Heart left ventricle (tissue), 16 donors: ENCODE measurements at places on chromosomes 6 and 20. TPM values are rescaled to one million over a fixed set of nuclear protein-coding genes. Genes with fewer than 3 reads are reported as not detected.

Gene GSTA5
- not detected for total RNA-seq

Gene HLA-DRB1
- 192 TPM for total RNA-seq

Gene MTO1
- 23.0 TPM for total RNA-seq

Gene RRBP1
- 45.9 TPM for total RNA-seq

Gene TNFRSF6B
- 1.1 TPM for total RNA-seq

Gene NFKBIL1
- total RNA-seq = 14.6 TPM

Gene HRH3
- not detected for total RNA-seq

Gene RGL2
- 61.1 TPM for total RNA-seq

Gene SLC22A2
- not detected for total RNA-seq

Gene GMPR
- 127 TPM for total RNA-seq

DNA sequence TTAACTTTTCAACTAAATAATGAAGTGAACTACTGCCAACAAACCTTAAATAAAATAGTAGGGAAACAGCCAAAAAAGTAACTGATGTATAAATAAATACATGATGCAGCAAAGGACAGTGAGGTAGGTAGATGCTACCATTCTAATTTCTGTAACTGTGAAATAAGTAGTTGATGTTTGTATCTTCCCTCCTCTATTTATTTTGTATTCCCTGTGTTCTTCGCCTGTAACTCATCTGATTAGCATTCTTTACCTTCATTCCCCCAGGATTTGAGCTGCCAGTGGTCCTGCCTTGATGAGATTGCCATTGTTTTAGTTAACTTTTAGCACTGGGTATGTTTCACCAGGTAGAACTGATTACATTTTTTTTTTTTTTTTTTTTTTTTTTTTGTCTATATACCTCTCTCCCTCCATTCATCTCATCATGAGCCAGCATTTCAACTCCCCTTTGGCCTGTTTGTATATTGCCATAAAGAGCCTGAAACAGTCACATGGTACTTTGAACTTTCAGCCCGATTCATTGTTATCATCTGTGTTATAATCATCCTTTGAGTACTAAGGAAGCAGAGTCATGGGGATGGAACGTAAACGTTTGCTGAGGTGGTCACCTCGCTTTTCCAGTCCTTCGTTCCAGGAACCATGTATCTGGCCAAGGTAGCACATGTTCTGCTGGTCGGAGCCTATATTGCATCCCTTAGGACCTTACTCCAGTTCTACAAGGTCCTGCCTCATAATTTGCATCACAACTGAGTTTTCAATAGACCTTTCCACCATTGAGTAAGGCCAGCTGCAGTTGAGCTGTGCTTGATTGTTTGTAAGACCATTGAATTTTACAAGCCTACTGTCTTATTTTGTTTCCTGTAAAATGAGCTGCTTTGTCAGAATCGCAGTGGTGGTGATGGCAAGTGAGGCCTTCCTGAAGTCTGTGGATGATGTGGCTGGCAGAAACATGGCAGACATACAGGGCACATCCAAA is 107.6 kb downstream of the JAG1 start:
- no peak for DNase-seq

- DNase-seq = no peak
Observed at GRCh38 chr20:10369723-10370090, 64.3 kb downstream of the MKKS start.

GRCh38 chr6:151690768-151691562 is 116.5 kb upstream of the ESR1 start:
- DNase-seq = no peak

DNA sequence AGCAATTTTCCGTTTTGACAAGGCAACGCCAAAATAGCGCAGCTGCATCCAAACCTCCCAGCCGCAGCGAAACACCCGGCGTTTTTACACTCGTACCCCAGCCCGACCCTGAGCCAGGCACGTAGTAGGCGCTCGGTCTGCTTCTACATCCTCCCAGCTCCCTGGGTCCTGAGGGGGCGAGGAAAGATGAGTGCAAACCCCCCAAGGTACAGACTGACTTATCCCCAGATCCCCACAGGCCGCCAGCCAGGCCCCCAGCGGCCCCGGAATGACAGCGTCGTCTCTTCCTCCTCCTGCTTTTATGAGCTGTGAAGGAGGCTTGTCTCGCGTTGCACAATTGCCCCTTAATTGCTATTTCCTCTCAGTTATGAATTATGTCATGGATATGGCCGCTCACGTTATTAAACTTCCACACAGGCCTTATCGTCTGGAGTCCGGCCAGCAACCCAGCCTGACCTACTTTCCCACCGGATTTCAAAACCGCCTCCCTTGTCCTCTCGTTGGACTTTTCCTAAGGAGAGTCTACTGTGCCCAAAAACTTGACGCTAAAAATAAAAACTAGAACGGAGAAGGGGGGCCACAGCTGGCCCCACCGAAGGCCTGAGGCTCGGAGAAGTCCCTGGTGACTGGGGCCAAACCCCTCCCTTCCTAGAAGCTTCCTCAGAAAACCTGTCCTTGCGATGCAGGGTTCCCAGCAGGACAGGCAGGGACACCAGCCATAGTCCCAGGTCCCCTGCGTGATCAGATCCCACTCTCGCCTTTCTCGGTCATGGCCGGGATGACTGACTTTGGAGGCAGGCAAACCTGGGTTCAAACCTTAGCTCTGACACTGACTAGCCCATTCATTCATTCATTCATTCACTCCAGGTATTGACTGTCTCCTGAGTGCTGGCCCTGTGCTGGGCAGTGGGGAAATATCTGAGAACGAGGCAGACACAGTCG is 130.9 kb upstream of the PTPN1 start:
- DNase-seq = peak; percentile 90

DNA sequence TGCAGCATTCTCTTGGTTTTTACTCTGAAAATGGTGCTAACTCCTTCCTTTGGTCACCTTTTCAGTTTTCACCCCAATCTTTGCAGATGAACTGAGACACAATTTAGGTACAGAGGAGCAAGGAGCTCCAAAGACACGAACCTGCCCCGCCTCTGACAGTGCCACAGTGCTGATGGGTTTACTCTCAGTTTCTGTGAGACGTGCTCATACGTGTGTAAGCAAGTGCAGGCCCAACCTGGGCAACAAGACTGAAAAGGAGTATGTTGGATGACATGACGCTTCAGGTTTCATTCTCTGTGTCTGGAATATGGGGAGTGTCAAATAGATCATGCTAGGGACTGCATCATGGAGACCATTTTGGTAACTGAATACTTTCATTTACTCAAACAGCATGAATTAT is 334.3 kb upstream of the QKI start:
- no peak for DNase-seq

- DNase-seq = no peak
Observed at GRCh38 chr6:133392015-133392414, 150.9 kb downstream of the EYA4 start.

DNA sequence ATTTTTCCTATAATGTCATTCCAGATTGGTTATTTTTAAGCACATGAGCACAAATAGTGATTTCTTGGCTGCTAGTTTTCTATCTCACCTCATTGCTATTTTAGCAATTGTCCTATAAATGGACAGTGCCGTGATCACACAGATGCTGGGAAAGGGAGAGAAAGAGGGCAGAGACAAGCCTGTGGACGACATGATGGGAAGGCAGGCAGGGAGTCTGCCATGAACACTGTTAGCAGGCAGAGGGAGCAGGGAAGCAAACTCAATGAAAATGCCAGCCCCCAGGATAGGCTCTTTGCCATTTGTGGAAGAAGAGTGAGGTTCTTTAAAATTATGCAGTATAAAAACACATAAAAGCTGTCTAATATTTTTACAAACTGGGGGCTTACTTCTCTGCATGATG is 96.8 kb downstream of the ADTRP start:
- no peak for DNase-seq

- DNase-seq = peak; percentile 25
Observed at GRCh38 chr6:35601331-35602132, 87.2 kb downstream of the FKBP5 start.

DNA sequence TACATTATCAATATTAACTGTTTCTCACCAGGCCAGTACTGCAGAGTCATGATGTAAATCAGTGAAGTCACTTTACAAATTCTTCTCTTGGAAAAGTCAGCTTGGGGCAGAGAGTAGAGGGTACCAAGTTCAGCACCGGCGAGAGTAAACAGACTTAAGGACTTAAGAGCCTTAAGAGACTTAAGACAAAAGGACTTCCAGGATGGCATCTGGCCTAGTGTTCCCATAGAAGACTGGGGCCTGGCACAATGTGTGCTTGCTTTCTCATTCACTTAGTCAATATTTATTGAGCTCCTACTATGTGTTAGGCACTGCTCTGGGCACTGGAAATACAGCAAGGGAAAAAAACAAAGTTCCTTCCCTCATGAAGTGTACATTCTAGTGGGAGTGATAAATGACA is 1.4 kb upstream of the SNPH start:
- DNase-seq = no peak

DNA sequence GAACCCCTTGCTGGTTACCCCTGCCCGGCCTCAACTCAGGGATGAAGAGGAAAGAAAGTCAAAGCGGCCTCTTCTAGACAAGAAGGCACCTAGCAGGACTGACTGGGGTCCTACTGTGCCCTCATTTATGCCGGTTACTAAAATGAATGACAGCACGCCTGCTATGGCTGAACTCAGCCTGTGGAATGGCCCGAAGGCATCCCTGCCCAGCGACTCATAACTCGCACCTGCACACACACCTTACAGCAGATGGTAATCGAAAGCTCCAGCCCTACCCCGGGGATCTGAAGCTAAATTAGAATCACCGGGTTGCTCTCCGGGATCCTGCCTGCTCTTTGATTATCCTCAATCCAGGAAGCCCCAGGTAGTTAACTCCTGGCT is 747 bp upstream of the TXNDC5 start:
- no peak for DNase-seq

DNA sequence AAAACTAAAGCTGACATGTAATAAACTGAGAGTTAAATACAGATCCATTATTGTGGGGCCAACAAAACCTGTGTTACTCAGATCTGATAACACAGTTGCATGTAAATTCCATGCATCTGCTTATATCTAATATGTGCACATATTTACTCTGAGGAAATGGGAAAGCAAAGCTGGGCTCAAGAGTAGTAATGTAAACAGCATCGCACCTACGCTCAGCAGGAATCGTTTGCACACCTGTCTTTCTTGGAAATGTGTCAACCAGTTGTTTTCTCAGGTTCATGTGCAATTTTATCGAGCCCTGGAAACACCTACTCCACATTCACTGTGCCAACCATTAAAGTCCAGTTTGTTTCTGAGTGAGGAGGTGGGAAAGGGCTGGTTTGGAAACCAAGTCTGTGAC is 80.3 kb upstream of the CNKSR3 start:
- DNase-seq = no peak

- DNase-seq = no peak
Observed at GRCh38 chr6:14747881-14748520, 497.9 kb upstream of the JARID2 start.

DNA sequence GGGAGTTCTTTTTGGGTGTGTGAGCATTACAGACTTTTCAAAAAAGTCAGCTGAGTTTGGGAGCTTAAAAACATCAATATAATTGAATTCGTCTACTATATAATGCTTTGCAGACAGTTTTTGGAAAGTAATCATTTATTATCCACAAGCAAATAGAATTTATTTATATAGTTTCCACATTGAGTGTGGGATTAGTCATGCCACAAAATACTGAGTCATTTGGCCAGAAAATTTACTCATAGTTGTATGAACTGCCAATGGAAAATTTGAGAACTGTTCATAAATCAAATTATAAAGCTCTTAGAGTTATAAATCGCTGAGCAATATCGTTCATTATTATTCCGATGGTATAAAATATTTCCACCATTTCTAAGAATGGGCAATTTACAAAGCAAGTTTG is 5.0 kb downstream of the BEND6 start:
- no peak for DNase-seq

- DNase-seq = no peak
Observed at GRCh38 chr20:47778398-47779354, 6.6 kb downstream of the SULF2 start.

GRCh38 chr20:58791286-58791685 is 59.4 kb downstream of the GNAS-AS1 start:
- DNase-seq = no peak

GRCh38 chr20:14709439-14709838 is 372.0 kb upstream of the FLRT3 start:
- DNase-seq = no peak

DNA sequence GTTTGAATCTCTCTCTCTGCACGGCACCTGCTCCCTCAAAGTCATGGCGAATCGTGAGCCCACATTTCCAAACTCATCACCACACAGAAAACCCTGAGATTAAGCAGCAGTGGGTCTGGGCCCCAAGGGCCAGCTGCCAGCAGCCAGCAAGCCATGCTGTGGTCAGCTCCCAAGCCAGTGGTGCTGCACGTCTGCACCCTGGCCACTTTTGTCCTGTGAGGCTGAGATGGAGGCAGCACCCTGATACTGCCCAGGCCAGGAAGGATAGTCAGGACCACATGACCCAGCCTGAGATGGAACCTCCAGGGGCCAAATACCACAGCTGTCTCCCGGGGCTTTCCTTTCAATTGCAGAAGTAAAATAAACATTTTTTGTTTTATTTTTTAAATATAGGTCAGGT is 93.9 kb downstream of the PRND start:
- DNase-seq = no peak

DNA sequence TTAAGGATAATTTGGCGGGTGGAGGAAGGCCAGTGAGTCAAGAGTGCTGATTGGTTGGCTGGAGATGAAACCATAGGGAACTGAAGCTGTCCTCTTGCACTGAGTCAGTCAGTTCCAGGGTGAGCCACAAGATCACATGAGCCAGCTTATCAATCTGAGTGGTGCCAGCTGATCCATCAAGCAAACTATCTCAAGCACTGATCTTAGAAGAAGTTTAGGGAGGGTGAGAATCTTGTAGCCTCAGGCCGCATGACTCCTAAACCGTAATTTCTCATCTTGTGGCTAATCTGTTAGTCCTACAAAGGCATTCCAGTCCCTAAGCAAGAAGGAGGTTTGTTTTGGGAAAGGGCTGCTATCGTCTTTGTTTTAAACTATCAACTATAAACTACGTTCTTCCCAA is 954.3 kb downstream of the KIF16B start:
- no peak for DNase-seq

DNA sequence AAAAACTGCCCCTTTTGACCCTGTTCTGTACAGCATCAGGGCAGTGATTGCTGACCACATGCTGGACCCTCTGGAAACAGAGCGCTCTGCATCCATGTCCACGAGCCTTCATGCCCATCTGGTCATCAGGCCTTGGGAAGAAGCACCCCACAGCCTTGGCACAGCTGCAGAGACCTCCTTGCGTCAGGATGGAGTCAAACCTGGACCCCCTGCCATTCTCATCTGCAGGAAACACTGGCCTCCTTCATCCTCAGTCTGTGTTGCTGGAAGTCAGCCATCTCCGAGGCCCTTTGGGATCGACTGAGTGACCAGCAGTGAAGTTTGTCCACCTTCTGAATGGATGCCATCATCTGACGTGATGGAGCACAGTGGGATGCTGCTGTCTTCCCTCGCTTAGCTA is 2138.3 kb upstream of the DEFB115 start:
- DNase-seq = no peak

GRCh38 chr6:106160189-106160588 is 74.1 kb downstream of the PRDM1 start:
- DNase-seq = no peak

DNA sequence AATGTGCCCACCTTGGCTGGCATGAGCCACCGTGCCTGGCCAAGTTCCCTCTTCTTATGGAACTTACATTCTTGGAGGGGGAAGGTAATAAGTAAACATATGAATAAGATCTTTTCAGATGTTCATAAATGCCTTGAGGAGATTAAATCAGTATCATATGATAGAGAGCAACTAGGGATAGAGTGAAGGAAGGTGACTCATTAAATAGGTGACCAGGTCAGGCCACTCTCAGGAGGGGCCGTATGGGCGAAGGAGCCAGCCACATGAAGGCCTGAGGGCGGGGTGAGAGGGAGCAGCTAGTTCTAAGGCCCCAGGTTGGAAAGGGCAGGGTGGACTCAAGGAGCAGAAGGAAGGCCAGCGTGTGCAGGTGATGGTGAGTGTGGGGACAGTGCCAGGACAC is 91.1 kb downstream of the UST start:
- no peak for DNase-seq
